ENCODE measurements at places on chromosomes 16 and 17. TPM values are rescaled to one million over a fixed set of nuclear protein-coding genes. Genes with fewer than 3 reads are reported as not detected.

DNA sequence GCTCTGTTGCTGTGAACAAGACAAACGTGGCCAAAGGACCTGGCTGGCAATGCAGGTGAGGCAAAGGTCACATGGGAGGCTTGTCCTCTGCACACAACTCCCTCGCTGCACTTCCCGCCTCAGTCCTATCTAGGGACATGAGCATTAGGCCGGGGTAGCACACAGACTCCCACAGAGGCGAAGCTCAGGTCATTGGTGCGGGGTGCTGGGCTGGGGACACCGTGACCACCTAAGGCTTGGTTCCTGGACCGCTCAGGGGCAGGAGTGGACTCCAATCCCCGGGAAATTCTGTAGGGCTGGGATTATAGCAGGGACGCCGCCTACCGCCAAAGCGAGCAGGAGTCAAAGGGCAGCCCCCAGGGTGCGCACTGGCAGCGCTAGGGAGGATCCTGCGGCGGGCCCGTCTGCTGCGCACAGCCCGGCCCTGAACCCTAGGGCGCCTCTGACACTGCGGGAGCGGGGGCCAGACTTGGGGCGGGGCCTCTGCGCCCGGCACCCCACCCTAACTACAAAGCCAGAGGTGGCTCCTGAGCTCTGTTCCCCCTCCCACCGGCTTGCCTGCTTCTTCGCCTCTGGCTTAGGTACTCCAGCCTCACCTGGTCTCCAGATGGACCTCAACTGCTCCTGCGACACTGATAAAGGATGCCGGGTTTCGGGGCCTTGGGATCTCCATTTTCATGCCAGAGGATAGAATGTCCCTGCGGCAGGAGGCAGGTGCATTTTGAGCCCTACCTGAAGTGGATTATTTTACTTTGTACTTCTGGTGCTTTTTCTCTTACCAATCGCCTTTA is 3.9 kb upstream of the MT1B start:
- no peak overlapping the region for H3K4me3 ChIP-seq
- peak; percentile 55 for DNase-seq
- peaks cover 21% of the 10 kb centered on the region for H3K4me1 ChIP-seq
- H3K27ac ChIP-seq, result no peak overlapping the region
- H3K36me3 ChIP-seq, result no peaks in the 10 kb centered on the region
- peaks cover 51% of the 10 kb centered on the region for H3K27me3 ChIP-seq

- H3K27ac ChIP-seq, result peak overlapping the region; percentile 33
- no peaks in the 10 kb centered on the region for H3K36me3 ChIP-seq
- peaks cover 77% of the 10 kb centered on the region for H3K4me1 ChIP-seq
- H3K4me3 ChIP-seq, result no peak overlapping the region
- H3K27me3 ChIP-seq, result no peaks in the 10 kb centered on the region
Observed at GRCh38 chr17:28944862-28945741, 6.2 kb downstream of the PHF12 start.

GRCh38 chr17:38897671-38898290 is 27.6 kb upstream of the LASP1NB start:
- H3K4me1 ChIP-seq, result peaks cover 60% of the 10 kb centered on the region
- H3K36me3 ChIP-seq, result no peaks in the 10 kb centered on the region
- DNase-seq, result peak; percentile 18
- H3K27me3 ChIP-seq, result no peaks in the 10 kb centered on the region
- H3K4me3 ChIP-seq, result no peak overlapping the region

GRCh38 chr17:12813664-12814063 is 24.4 kb downstream of the ARHGAP44 start:
- H3K27ac ChIP-seq, result no peak overlapping the region
- no peaks in the 10 kb centered on the region for H3K36me3 ChIP-seq
- DNase-seq, result no peak

DNA sequence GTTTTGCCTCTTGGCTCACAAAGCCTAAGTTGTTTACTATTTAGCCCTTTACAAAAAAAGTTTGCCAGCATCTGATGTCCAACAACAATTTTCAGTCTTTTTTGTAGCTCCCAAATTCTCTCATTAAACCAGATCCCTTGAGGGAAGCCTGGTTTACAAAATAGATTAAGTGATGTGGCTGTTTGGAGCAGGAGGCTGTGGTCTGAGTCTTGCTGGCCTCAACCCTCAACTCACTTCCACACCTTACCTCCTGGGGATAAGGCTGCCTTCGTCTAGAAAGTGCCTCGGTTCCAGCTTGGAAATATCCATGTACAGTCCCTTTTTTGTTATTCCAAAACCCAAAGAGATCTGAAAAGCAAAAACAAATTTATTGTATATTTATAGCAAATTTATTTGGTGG is 138.4 kb downstream of the WWOX start:
- peak overlapping the region; percentile 0 for H3K27ac ChIP-seq
- H3K27me3 ChIP-seq, result no peaks in the 10 kb centered on the region
- H3K36me3 ChIP-seq, result no peaks in the 10 kb centered on the region
- H3K4me1 ChIP-seq, result no peaks in the 10 kb centered on the region
- DNase-seq, result no peak

DNA sequence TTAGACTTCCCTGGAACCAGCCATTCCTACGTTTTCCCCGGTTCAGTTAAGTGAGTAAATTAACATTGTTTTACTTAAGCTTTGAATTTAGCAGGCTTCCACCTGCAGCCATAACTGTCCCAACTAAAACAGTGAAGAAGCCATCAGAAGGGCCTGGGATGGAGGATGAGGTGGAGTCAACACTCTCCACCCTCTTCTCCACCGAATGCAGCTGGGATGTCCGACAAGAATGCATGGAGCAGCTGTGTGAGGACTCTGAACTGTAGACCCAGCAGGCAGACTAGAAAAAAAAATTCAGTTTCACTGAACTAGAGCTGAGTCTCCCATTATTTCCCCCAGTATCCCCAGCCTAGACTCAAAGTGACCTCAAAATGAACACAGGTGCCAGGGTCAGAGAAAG is 114.8 kb downstream of the C16orf95 start:
- no peak overlapping the region for H3K27ac ChIP-seq
- H3K27me3 ChIP-seq, result peaks cover 5% of the 10 kb centered on the region
- no peak for DNase-seq
- H3K4me3 ChIP-seq, result no peak overlapping the region
- no peaks in the 10 kb centered on the region for H3K36me3 ChIP-seq
- no peaks in the 10 kb centered on the region for H3K4me1 ChIP-seq

DNA sequence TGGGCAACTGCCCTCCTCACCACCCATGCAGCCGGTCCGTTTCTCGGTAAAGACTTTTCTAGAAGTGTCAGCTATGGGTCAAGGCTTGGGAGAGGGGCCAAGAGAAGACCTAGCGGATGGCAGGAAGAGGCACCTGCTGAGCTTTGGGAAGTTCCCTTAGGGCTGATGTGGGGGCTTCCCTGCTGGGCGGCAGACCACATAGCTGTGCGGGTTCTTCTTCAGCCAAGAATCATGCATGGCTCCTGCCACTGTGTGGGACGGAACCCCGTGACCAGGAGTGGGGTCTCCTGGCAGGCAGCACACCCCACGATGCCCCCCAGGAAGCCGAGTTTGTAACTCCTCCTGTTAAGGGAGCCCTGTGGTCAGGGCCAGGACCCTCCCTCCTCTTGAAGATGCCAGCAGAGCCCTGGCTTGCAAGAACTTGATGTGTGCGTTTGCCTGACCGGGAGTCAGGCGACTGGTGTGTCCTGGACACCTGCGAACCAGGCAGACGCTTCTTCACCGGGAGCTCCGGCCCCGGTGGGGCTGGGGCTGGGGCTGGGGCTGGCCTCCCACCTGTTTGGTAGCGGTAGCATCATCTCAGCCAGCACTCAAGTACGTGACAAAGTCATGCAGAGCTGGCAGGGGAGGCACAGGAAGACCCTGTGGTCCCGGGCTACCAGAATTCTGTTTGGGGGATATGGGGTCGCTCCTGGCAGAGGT is 17.7 kb upstream of the SLC38A10 start:
- no peak overlapping the region for H3K27ac ChIP-seq
- peaks cover 15% of the 10 kb centered on the region for H3K4me1 ChIP-seq
- DNase-seq, result no peak
- no peak overlapping the region for H3K4me3 ChIP-seq
- H3K36me3 ChIP-seq, result no peaks in the 10 kb centered on the region

DNA sequence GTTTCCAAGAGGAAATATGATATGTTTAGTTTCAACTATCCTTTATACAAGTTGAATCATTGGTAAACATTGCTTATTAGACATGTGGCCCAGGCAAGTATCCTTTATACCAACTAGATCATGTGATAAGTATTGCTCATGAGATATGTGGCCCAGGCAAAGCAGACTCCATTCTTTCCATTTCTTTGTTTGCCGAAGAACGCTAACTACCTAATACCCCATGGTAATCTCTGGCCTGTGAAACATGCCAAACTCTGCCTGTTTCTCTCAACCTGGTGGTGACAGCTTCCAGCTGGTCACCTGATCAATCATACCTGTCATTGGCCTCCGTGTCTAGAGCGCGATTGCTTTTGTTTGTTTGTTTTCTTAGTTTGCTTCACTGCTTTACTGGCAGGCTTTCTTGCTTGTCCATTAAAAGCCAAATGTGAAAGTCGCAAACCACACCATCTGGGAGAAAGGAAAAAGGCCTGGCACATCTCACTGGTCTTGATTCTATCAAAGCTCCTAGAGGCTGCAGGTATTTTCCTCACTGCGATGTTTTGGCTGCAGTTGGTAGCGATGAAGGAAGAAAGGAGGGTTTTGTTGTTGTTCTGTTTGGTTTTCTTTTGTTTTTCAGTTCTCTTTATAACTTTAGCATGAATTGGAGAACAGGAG is 686.2 kb downstream of the KCNJ2 start:
- no peak overlapping the region for H3K27ac ChIP-seq
- H3K27me3 ChIP-seq, result no peaks in the 10 kb centered on the region
- H3K36me3 ChIP-seq, result no peaks in the 10 kb centered on the region
- no peak for DNase-seq

- DNase-seq, result peak; percentile 33
- H3K4me3 ChIP-seq, result peak within 1 kb of the TSS; percentile 33
- no peaks in the 10 kb centered on the region for H3K27me3 ChIP-seq
- H3K4me1 ChIP-seq, result peaks cover 26% of the 10 kb centered on the region
Observed at GRCh38 chr16:29663016-29663806, at the start of gene SPN. SPN (plus strand) TSS chr16:29663247; CDS start chr16:29663729, 482 bp downstream.

DNA sequence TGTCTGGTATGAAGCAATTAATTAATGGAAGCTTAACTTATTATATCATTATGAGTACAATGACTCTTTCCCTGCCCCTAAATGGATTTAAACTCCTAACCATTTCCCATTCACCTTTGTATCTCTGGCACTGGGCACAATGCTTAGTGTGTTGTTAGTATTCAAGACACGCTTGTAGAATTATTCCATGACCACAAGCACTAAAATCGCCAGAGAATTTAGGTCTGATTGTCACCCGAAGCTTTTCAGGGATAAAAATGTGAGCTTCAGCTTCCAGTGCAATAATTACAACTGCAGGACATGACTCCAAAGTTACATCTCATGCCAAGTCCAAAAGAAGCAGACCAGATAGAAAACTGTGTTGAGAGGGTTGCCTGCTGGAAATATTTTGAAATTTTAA is 101.6 kb downstream of the CDH8 start:
- no peaks in the 10 kb centered on the region for H3K27me3 ChIP-seq
- no peak overlapping the region for H3K4me3 ChIP-seq
- DNase-seq, result no peak
- H3K4me1 ChIP-seq, result no peaks in the 10 kb centered on the region
- no peak overlapping the region for H3K27ac ChIP-seq

CCL14 gene
- total RNA-seq, result 7.5 TPM

KDM6B gene
- total RNA-seq, result 31.9 TPM

Measured in transverse colon (tissue), 4 donors.